Uterus (tissue), 4 donors: ENCODE measurements at places on chromosomes 1 and 21.

DNA sequence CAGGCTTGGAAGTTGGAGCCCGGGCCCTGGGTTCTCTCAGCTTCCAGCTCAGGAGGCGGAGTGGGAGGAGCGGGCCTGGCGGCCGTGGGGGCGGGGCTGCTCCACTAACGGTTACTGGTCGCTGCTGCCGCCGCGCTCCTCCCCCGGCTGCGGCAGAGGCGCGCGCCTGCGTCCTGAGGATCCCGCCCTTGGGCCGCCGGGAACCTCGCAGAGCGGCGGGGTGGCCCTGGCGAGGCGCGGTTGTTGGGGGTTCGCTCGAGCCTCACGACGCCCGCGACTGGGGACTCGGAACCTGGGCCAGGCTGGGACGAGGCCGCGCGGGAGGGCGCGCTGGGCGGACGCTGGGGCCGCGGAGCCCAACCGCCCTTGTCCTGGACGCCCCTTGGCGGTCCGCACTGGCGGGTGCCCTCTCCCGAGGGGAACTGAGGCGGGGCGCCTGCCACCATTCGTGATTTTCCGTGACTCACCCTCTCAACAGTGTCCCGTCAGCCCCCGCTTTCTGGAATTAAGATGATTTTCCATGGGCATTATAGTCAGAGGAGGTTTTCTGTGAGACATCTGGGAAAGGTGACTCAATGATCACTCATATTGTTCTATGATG, 34.1 kb downstream of the OR2G3 start:
- peak; percentile 67 for DNase-seq

DNA sequence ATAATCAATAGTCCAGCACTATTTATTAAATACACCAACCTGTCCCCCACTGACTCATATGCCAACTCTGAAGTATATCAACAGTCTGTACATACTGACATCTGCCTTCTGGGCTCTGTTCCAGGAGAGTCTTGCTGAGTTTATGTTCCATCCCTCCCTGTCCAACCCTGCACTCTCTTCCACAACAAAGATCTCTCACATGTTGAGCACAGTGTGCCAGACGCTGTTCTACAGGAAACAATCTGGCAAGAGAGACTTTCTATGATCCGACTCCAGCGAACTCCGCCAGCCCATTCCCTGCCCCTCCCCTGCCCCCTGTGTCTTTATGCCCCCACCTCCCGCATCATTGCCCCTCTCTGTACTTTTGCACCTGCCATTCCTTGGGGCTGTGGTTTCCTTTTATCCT, 3.4 kb downstream of the LACTBL1 start:
- DNase-seq: no peak

DNA sequence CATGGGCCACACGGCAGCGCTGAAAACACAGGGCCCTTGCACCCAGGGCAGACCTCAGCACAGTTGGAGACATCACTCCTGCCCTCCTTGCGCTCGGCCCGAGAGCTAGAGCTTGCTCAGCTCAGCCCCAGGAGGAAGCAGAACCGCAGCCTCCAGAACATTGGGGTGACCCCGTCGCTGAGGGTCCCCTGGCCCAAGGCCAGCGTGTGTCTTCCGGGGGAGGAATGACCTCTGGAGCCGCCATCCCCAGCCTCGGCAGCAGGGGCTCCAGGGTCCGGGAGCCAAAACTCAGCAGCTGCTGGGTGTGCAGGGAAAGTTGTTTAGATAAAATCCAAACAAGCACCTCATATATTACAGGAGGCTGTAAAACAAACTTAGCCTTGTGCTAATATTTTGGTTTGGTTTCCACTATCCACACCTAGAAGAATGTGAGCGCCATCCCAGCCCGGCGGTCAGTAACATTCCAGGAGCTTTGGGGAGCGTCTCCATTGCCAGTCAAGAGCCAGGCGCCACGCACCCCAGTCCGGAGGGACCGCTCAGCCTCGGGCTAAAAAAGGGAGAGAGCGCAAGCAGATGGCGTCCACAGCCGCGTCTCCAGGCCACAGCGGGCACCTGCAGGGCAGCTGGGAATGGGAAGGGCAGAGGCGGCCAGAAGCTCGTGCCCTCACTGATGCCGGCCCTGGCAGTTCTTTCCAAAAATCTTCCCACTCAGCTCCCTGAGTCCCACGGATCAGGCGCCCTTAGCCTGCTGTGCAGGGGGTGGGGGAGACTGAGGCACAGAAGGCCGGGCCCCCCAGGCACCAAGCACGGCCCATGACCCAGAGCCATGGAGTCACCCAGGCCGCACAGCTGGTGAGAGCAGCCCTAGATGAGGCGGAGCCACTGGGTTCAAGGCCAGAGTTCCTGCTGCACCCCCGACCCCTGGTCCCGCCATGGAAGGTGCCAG, 52.0 kb downstream of the SLX9 start:
- DNase-seq: no peak

- DNase-seq: no peak
Observed at GRCh38 chr1:87108814-87109411, 194.5 kb downstream of the HS2ST1 start.

GRCh38 chr1:198167436-198167934, 10.7 kb downstream of the NEK7 start:
- DNase-seq: no peak

DNA sequence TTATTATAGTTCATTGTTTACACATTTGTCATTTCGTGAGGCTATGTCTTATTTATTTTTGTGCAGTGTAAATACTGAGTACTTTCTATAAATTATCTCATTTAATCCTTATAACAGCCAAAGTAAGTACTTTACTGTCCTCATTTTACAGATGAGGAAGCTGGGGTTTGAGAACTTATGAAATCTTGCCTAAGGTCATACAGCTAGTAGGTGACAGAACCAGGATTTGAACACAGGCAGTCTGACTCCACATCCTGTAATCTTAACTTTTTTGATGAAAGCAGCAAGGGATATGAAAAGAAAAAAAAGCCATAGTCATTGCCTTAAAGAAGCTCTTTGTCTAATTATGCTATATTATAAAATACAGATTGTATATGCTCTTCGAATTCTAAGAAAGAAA, 107.1 kb upstream of the BMP8A start:
- DNase-seq: no peak

GRCh38 chr1:147627435-147628110, 42.8 kb downstream of the ACP6 start:
- peak; percentile 43 for DNase-seq

DNA sequence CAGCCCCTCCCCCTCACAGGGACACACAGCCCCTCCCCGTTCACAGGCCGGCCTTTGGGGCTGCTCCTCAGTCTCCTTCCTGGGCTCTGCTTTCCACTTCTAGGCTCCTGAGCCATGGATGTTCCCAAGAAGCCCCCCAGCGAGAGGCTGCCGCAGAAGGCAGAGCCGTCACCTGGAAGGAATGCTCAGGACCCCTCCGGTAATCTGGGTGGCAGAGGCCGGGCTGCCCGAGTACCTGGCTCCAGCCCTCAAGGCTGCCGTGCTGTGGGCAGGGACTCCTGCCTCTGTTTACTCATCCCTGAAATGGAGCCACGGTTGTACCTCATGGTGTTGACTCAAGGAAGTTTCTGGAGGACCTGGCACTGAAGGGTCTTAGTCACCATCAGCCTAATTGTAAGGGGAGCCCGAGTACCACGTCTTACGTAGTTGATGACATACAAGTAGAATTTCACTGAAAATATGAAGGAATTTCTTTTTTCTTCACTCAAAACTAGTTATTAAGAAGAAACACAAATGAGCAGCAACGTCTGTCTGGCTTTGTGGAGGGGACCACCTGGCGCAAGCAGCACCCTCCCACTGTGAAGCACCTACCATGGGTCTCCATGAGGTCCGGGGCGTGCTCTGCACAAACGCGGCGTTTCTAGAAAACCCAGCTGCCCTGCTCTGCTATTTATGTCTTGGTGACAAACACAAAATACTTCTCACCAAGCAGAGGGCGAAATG, 33.7 kb downstream of the PRDM15 start:
- no peak for DNase-seq

DNA sequence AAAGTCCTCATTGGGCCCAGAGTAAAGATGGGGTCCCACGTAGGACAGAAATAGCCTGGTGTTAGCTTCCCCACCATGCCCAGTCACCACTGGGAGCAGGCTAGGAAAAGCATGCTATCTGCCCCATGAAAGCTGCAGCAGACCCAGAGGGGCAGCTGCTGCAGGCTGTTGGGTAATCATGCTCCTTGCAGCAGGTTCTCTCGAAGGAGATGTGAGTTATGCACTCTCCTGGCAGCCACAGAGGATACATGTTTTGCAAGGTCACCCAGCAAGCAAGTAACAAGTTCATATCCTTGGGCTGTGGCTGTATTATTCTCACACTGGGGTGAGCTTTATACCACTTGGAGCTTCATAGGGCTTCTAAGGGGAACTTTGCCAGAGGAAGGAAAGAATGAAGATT, 9.1 kb upstream of the HEYL start:
- DNase-seq: peak; percentile 52
